Activated CD4-positive, alpha-beta T cell treated with anti-CD3 and anti-CD28 coated beads, Interleukin-2, amount 10 ng/mL, durations not matched to agents 24 days and 14 days (primary cell): ENCODE measurements at places on chromosomes 6 and 20. TPM values are rescaled to one million over a fixed set of nuclear protein-coding genes. Genes with fewer than 3 reads are reported as not detected.

DNA sequence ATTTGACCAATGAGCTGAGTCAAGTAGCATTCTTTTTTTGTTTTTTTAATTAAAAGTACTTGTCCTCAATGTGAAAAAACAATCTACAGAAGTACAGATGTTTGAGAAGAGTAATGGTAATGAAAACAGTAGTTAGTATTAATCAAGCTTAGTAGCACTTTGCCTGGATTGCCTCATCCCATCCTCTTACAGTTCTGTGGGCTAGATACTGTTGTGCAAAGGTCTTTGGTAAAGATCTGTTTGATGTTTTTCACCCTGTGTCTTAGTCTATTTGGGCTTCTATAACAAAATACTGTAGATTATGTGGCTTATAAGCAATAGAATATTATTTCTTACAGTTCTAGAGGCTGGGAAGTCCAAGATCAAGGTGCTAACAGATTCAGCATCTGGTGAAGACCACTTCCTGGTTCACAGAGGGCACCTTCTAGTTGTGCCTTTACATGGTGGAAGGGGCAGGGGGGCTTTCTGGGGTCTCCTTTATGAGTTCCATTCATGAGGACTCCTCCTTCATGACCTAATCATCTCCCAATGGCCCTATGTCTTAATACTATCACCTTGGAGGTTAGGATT is 84.3 kb downstream of the SHLD1 start:
- H3K4me1 ChIP-seq, result peaks cover 22% of the 10 kb centered on the region
- no peak overlapping the region for H3K4me3 ChIP-seq
- H3K36me3 ChIP-seq, result peaks cover 5% of the 10 kb centered on the region
- DNase-seq, result no peak
- H3K27me3 ChIP-seq, result no peaks in the 10 kb centered on the region
- H3K27ac ChIP-seq, result no peak overlapping the region

GRCh38 chr6:81801489-81801888 is 49.0 kb upstream of the TENT5A start:
- no peaks in the 10 kb centered on the region for H3K27me3 ChIP-seq
- H3K4me1 ChIP-seq, result no peaks in the 10 kb centered on the region
- H3K36me3 ChIP-seq, result no peaks in the 10 kb centered on the region

DNA sequence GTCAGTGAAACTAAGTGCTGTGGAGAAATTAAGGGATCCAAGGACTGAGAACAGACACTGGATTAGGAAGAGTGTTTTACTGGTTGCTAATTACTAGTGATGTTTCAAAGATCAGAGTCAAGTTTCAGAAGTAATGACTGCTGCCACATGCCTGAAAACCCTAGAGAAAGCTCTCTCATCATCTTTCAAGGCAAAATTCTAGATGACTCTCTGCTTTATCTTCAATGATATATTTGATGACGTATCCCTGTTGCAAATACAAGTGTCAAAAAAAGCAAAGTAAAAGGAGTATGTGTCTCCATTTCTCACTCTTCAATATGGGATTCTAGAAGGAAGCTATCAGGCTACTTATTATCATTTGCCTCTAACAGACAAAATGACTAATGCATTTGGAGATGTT is 38.0 kb downstream of the HMGCLL1 start:
- no peaks in the 10 kb centered on the region for H3K4me1 ChIP-seq
- no peak overlapping the region for H3K27ac ChIP-seq
- H3K36me3 ChIP-seq, result no peaks in the 10 kb centered on the region
- DNase-seq, result no peak

DNA sequence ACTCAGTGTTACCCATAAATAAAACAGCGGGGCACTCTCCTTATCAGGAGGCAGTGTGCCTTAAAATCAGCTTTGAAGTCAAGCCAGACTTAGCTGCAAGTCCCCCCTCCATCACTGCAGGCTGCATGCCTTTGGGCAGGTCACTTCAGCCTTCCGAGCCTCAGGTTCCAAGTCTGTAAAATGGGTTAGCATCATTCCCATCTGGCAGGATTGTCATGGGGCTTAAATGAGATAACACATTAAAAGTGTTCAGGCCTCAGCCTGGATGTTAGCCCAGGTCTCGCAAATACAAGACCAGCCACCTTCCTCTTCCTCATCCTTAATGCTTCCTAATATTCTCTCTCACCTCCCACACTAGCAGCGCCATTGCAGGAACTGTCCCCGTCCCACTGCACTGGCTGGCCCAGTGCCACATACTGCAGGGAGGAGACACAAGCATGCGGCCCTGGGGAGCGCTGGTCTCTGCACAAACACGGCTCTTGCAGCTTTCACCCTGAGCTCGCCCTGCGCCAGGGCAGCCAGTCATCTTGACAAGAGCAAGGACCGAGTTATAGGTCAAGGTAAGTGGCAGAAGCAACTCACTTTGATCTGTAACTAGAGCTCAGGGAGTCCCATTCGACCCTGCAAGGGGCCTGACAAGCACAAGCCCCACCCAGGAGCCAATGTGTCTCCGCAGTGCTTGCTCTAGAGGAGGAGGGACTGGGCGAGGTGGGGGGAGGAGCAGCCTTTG is 564.6 kb upstream of the AGPAT4 start:
- H3K27ac ChIP-seq, result no peak overlapping the region
- no peaks in the 10 kb centered on the region for H3K27me3 ChIP-seq
- DNase-seq, result no peak
- H3K4me1 ChIP-seq, result no peaks in the 10 kb centered on the region
- H3K4me3 ChIP-seq, result no peak overlapping the region

- H3K4me3 ChIP-seq, result no peak overlapping the region
- peaks cover 38% of the 10 kb centered on the region for H3K4me1 ChIP-seq
- H3K36me3 ChIP-seq, result peaks cover 68% of the 10 kb centered on the region
- DNase-seq, result peak; percentile 67
- no peaks in the 10 kb centered on the region for H3K27me3 ChIP-seq
- H3K27ac ChIP-seq, result peak overlapping the region; percentile 74
Observed at GRCh38 chr20:64011366-64011779, 24.6 kb upstream of the C20orf204 start.

- H3K27me3 ChIP-seq, result no peaks in the 10 kb centered on the region
- peaks cover 45% of the 10 kb centered on the region for H3K4me1 ChIP-seq
- no peak for DNase-seq
- H3K4me3 ChIP-seq, result no peak overlapping the region
Observed at GRCh38 chr6:3072798-3073197, 4.5 kb downstream of the RIPK1 start.

DNA sequence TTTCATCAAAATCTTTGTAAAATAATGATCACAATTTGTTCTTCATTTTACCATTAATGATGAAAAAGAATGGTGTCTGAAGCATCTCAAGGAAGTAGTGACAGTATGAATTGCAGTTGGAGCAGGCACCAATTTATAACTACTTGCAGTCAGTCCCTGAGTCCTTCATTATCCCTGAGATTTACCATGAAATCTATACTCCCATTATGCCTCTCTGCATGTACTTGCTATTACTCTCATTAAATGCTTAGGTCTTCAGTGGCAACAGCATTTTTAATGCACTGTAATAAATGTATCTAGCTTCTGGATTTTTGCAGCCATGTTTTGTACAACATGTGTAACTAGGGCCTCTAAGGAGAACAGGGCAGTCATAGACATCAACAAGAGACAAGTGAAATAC is 708.8 kb downstream of the EYS start:
- H3K27ac ChIP-seq, result no peak overlapping the region
- no peaks in the 10 kb centered on the region for H3K4me1 ChIP-seq
- H3K36me3 ChIP-seq, result no peaks in the 10 kb centered on the region
- H3K27me3 ChIP-seq, result no peaks in the 10 kb centered on the region

- no peaks in the 10 kb centered on the region for H3K36me3 ChIP-seq
- H3K27ac ChIP-seq, result no peak overlapping the region
- no peak for DNase-seq
- no peaks in the 10 kb centered on the region for H3K27me3 ChIP-seq
- no peak overlapping the region for H3K4me3 ChIP-seq
Observed at GRCh38 chr6:55980627-55981211, 105.3 kb upstream of the BMP5 start.

- DNase-seq, result no peak
- peaks cover 7% of the 10 kb centered on the region for H3K4me1 ChIP-seq
- no peaks in the 10 kb centered on the region for H3K27me3 ChIP-seq
- peak overlapping the region; percentile 55 for H3K27ac ChIP-seq
- no peak overlapping the region for H3K4me3 ChIP-seq
Observed at GRCh38 chr6:30194797-30195690, 18.2 kb downstream of the TRIM26 start.

HLA-DRB1 gene
- 14.2 and 15.0 TPM in 2 replicates for total RNA-seq

GRCh38 chr20:2246069-2246491 is 49.7 kb upstream of the TGM3 start:
- H3K27me3 ChIP-seq, result peaks cover 8% of the 10 kb centered on the region
- no peak for DNase-seq
- no peak overlapping the region for H3K4me3 ChIP-seq
- H3K27ac ChIP-seq, result no peak overlapping the region

GRCh38 chr20:12535316-12535715 is 473.5 kb upstream of the SPTLC3 start:
- no peaks in the 10 kb centered on the region for H3K4me1 ChIP-seq
- H3K36me3 ChIP-seq, result no peaks in the 10 kb centered on the region
- no peak overlapping the region for H3K27ac ChIP-seq
- no peak for DNase-seq
- no peak overlapping the region for H3K4me3 ChIP-seq

- H3K4me3 ChIP-seq, result no peak overlapping the region
- no peaks in the 10 kb centered on the region for H3K27me3 ChIP-seq
- DNase-seq, result no peak
- peaks cover 31% of the 10 kb centered on the region for H3K36me3 ChIP-seq
- no peak overlapping the region for H3K27ac ChIP-seq
- peaks cover 1% of the 10 kb centered on the region for H3K4me1 ChIP-seq
Observed at GRCh38 chr6:151018046-151018445, 152.5 kb downstream of the MTHFD1L start.

UBE2V1 gene
- total RNA-seq, result 142 and 153 TPM in 2 replicates

CNKSR3 gene
- total RNA-seq, result not detected in 2 replicates

DNA sequence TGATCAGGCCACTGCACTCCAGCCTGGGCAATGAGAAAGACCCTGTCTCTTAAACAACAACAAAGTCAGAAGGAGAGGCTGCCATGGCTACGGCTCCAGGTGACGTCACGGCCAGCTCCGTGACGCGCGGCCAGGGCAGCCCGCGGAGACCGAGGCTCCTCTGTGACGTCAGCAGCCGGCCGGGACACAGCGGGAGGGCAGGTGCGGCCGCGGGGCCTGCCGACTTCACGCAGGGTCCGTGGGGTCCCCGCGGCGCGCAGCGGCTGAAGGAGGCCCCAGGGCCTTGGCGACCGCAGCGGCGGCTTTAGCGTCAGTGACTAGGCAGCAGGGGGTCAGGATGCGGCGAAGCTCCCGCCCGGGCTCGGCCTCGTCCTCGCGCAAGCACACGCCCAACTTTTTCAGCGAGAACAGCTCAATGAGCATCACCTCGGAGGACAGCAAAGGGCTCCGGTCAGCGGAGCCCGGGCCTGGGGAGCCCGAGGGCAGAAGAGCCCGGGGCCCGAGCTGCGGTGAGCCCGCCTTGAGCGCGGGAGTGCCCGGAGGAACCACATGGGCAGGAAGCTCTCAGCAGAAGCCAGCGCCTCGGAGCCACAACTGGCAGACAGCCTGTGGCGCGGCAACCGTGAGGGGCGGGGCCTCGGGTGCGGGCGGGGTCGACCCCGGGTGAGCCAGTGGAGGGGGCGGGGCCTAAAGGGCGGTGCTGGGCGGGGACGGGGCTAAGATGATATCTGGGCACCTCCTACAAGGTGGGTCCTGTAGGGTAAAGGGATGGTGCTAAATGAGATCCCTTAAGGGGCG is at the start of gene SPAG4:
TSS of gene SPAG4 (plus strand) at position 163 of the 798 bp plus-strand sequence. CDS start at position 338, 175 bp downstream.
- H3K27me3 ChIP-seq, result peaks cover 4% of the 10 kb centered on the region
- DNase-seq, result peak; percentile 93
- H3K4me3 ChIP-seq, result peak within 1 kb of the TSS; percentile 92

LAMA4 gene
- total RNA-seq, result not detected in 2 replicates

GRCh38 chr6:79780881-79781280 is 149.8 kb downstream of the SH3BGRL2 start:
- H3K4me1 ChIP-seq, result peaks cover 9% of the 10 kb centered on the region
- H3K27me3 ChIP-seq, result peaks cover 15% of the 10 kb centered on the region
- no peak overlapping the region for H3K4me3 ChIP-seq
- DNase-seq, result no peak
- no peaks in the 10 kb centered on the region for H3K36me3 ChIP-seq

MOXD1 gene
- total RNA-seq, result 0.12 TPM in 1 of 2 replicates, not detected in the other

SLC44A4 gene
- 0.21 TPM in 1 of 2 replicates, not detected in the other for total RNA-seq

SCUBE3 gene
- 0.02 and 0.07 TPM in 2 replicates for total RNA-seq

DNA sequence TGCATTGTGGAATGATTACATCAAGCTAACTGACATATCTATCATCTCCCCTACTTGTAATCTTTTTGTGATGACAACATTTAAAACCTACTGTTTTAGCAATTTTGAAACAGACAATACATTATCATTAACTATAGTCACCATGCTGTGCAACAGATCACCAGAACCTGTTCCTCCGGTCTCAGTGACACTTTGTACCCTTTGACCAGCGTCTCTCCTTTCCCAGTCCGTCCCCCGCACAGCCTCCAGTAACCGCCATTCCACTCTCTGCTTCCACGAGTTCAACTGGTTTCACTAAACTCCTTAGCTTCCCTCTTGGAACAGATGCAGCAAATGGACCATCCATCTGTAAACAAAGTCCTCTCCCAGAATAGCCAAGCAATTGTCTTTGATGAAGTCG is 21.8 kb downstream of the LRP11 start:
- H3K4me1 ChIP-seq, result no peaks in the 10 kb centered on the region
- no peaks in the 10 kb centered on the region for H3K36me3 ChIP-seq
- H3K27me3 ChIP-seq, result peaks cover 16% of the 10 kb centered on the region
- DNase-seq, result no peak
- H3K27ac ChIP-seq, result no peak overlapping the region

- H3K27me3 ChIP-seq, result no peaks in the 10 kb centered on the region
- H3K27ac ChIP-seq, result no peak overlapping the region
- H3K36me3 ChIP-seq, result peaks cover 31% of the 10 kb centered on the region
- H3K4me1 ChIP-seq, result peaks cover 50% of the 10 kb centered on the region
Observed at GRCh38 chr20:47561603-47562583, 60.2 kb downstream of the NCOA3 start.

- H3K27me3 ChIP-seq, result peaks cover 4% of the 10 kb centered on the region
- no peak overlapping the region for H3K27ac ChIP-seq
- no peaks in the 10 kb centered on the region for H3K4me1 ChIP-seq
- DNase-seq, result no peak
- H3K36me3 ChIP-seq, result no peaks in the 10 kb centered on the region
- no peak overlapping the region for H3K4me3 ChIP-seq
Observed at GRCh38 chr6:146739696-146740095, 140.9 kb downstream of the ADGB start.

DNA sequence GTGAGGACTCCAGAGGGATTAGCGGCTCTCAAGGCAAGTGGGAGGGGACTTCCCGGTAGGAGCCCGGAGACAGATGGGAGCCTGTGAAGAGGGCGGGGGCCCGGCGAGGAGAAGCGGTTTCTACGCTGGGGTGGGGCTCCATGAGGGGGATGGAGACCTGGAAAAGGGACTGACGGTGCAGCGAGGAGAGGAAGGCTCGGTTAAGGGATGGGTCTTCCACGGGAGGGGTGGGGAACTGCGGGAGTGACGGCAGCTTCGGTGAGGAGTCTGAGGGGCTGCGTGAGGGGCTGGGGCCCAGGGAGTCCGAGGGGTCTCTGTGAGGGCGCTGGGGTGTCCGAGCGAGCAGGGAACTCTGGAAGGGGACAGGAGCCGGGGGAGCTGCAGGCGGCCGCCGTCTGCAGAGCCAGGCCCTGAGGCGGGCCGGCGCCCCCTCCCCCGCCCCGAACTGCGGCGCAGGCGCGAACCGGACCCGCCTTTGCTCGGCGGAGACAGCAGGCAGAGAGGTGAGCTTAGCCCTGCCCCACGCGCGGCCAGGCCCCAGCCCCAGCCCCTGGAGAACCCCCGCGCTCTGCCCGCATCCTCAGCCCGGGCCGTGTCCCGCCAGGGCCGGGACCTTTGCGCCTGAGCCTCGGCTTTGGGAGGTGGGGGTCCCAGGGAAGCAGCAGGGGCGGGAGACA is at the start of gene NRSN2:
TSS of gene NRSN2 (plus strand) at position 472 of the 677 bp plus-strand sequence. CDS start 2,533 bp downstream, outside the sequence.
- peak within 1 kb of the TSS; percentile 74 for H3K27ac ChIP-seq
- peaks cover 16% of the 10 kb centered on the region for H3K27me3 ChIP-seq
- peak; percentile 74 for DNase-seq
- H3K36me3 ChIP-seq, result peaks cover 3% of the 10 kb centered on the region
- peaks cover 15% of the 10 kb centered on the region for H3K4me1 ChIP-seq
